Stimulated activated CD4-positive, alpha-beta T cell treated with anti-CD3 and anti-CD28 coated beads, TNF-alpha, amount 100 ng/mL, for 24 hours (primary cell): ENCODE measurements at places on chromosomes 2 and 18.

DNA sequence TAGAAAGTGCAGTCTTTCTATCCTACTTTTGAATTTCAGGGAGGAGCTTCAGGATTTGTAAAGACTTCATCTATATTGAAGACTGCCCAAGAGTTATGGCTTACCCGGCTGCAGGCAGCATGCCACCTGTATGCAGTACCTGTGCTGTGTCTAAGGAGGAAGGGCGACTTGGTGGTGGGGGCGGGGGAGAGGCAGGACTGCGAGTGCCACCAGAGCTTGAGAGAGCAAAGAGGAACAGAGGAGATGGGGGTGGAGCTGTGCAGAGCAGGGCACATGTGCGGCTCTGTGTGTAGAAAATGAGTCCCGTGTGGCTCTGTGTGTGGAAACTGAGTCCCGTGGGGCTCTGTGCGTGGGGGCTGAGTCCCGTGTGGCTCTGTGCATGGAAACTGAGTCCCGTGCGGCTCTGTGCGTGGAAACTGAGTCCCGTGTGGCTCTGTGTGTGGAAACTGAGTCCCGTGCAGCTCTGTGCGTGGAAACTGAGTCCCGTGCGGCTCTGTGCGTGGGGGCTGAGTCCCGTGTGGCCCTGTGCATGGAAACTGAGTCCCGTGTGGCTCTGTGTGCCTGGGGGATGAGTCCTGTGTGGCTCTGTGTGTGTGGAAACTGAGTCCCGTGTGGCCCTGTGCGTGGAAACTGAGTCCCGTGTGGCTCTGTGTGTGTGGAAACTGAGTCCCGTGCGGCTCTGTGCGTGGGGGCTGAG is 43.2 kb downstream of the LDLRAD4 start:
- DNase-seq, result no peak

DNA sequence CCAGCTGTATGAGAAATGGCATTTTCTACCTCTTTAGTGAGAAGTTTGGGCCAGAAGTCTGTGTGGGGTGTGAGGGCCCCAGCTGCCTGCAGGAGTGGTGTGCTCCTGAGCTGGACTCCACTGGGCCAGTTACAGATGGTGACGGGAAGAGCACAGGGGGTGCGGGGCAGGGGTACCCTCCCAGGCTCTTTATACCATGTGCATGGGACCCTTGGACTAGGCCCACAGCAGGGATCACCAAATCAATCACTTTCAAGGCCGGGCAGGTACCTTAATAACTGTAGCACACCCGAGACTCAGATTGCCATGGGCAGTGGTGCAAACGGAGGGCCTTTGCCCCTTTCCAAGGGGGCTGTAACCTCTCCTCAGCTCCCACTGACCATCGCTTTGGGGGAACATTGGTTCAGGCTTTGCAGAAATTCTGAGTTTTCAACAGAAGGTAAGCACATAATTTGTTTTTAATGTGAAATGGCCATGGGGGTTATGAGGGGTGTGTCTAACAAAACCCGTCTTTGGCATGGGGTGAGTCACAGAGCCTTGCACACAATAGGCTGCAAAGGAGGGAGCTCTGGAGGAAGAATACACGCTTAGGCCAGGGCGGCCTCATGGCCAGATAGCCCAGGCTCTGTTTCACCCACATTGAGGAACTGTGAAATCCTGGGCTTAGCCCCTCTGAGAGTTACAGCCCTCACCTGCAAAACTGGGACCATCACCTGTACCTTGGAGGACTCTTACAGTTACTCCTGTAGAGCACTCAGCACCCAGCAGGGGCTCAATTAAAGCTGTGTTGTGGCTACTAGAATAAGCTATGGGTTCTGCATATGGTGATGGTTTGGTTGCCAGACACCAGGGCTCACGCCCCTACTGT is 141.0 kb upstream of the BCL2L11 start:
- DNase-seq, result no peak

DNA sequence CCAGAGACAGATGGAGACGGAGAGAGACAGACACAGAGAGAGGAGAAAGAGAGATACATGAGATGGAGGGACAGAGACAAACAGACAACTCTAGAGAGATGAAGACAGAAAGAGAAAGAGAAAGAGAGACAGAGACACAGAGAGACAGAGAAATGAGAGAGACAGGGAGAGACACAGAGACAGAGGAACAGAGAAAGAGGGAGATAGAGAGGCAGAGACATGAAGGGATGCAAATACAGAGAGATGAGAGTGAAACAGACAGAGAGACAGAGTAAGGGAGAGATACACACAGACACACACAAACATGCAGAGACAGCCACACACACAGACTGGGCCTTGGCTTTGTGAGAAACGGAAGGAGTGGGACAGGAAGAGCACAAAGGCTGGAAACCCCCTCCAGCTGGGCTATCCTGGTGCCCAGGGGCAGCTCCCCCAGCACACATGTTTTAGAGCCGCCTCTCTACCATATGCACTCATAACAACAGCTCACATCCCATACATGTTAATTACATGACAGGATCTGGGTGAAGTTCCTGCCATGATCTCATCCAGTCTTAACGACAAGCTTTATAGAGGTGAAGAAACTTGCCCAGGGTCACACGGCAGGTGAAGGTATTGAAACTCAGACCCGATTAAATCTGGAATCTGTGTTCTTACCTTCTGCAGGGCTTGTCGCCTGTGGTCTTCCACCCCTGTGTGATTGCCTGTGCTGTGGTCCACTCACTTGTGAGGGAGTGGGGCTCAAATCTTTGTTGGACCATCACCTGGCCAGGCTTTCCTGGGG is 32.4 kb downstream of the IL18R1 start:
- no peak for DNase-seq

DNA sequence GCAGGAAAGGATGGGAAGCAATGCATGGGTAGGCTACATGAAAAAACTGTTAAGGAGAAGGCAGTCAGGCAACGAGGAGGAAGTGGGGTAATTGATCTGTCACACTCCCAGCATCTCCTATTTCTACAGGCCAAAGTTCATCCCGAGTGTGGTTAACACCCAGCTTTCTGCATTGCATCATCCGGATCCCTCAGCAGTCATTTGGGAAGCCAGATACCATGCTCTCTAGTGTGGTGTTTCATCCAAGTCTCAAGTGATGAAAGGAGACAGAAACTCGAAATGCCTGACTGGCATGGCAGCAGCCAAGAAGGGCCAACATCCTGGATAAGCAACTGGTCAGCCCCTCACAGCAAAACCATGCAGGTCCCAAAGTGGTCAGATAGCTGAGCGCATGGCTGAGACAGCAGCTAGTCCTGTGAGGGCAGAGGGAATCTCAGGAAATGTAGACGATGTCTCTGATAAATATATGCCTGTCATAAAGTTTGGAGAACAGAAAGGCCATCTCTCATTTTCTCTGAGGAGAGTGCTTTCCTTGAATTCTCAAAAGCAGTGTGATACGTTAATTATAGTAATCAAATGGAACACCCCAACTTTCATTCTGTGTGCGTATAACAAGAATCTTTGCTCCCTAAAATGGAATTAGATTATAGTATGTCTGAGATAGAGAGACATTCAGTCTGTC is 24.8 kb upstream of the HNRNPA3 start:
- no peak for DNase-seq

- no peak for DNase-seq
These were observed 93.3 kb downstream of the RNF144A start for GRCh38 chr2:7010391-7011054.

- DNase-seq, result no peak
These were observed 31.0 kb downstream of the EIF2AK3 start for GRCh38 chr2:88596141-88596830.

GRCh38 chr2:13682540-13683272 is 949.8 kb upstream of the LRATD1 start:
- DNase-seq, result no peak

- DNase-seq, result no peak
These were observed 41.1 kb downstream of the MRPS9 start for GRCh38 chr2:105078906-105079495.

DNA sequence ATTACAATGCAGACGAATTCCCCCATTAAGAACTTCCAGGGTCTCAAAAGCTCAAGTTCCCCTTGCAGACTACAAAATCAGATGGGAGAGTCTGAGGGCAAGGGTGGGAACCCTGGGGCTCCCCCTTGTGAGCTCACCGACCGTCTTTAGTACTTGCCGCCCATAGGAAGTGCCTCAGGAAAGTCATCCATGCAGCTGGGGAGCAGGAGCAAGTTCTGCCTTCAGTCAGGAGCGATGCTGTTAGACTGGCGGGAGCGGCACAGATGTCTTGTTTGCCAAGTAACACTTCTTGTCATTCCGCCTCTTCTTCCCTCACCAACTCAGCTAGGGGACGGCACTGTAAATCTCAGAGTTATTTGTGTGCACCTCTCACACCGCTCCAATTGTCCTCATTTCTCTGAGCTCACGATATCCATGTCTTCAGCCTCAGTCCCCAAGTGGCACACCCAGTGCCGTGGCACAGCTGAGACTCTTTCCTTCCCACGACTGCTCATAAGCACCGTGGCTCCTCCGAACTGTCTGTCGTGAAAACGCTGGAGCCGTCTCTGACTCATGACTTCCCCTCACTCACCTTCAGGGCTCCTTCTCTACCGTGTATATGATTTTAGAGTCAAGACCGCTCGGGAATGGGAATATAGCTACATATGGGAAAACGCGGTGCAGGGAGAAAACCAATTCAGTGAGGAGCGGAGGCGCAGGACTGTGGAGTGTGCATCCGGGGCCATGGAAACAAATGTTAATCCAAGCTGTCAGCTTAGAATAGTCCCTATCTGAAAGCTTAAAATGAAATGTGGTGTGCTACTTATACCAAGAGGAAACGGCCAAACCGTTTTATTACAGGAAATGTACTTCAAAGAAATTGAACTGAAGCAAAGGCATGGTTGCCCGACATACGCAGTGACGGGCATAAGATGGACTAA is 34.0 kb downstream of the UXS1 start:
- peak; percentile 42 for DNase-seq

GRCh38 chr2:169106563-169107545 is 37.5 kb downstream of the DHRS9 start:
- no peak for DNase-seq

- DNase-seq, result no peak
These were observed 26.3 kb downstream of the PLEKHA3 start for GRCh38 chr2:178506524-178506923.

DNA sequence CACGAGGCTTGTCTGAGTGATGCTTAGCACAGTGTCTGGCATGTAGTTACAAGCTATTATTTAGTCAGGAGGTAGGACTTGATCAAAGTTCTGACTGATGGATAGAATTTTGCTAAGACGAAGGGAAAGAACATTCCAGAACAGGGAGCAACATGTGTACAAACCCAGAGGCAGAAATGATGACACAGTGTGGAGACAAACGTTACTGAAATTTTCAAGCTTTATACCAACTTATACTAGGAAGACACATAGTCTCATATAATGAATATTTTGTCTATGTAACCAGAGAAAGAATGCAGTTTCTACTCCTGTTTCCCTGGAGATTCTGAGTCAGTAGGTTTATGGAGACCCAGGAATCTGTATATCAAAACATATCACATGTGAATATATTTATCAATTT is 123.4 kb downstream of the FAM124B start:
- DNase-seq, result no peak

GRCh38 chr2:8625399-8626300 is 56.2 kb upstream of the ID2 start:
- DNase-seq, result no peak

- DNase-seq, result no peak
These were observed 212.2 kb downstream of the TFCP2L1 start for GRCh38 chr2:121072784-121073183.

- no peak for DNase-seq
These were observed 58.8 kb upstream of the LRRTM1 start for GRCh38 chr2:80363330-80363729.

GRCh38 chr18:65737471-65737955 is 13.3 kb upstream of the CDH7 start:
- no peak for DNase-seq

GRCh38 chr18:59954755-59955156 is 55.0 kb downstream of the PMAIP1 start:
- no peak for DNase-seq

GRCh38 chr2:19416083-19416482 is 57.7 kb upstream of the OSR1 start:
- no peak for DNase-seq

- no peak for DNase-seq
These were observed 87.8 kb upstream of the TFCP2L1 start for GRCh38 chr2:121372721-121373353.

- no peak for DNase-seq
These were observed 321.5 kb upstream of the FSIP2 start for GRCh38 chr2:185417111-185417510.

GRCh38 chr18:5582849-5583681 is 39.3 kb upstream of the EPB41L3 start:
- DNase-seq, result no peak

- no peak for DNase-seq
These were observed 147.0 kb upstream of the LHCGR start for GRCh38 chr2:48902521-48902920.

- no peak for DNase-seq
These were observed 265.9 kb downstream of the NUP35 start for GRCh38 chr2:183390109-183390508.

DNA sequence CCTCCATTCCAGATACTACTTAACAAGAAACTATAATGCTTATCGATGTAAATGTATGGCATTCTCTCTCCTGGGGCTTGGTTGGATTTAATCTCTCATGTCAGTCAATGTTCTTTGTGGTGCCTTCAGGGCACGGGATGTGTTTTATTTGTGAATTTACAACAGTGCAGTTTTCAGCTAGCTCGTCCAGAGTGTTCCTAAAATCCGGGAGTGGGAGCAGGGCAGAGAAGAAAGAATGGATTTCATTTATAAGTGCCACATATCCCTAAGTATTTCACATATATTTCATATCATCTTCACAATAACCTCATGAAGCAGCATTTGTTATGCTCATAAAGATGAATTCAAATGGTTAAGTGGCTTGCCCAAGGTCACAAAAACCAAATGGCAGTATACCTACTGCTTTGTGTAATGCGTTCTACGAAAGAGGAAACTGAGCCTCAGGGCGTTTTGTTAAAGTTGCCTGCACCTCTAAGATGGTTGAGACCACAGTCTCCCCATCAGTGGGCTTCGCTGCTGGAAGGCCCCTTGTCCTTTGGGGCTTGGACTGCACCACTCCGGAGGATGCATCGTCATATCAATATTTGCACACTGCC is 134.7 kb upstream of the MGAT5 start:
- no peak for DNase-seq

- no peak for DNase-seq
These were observed 24.3 kb upstream of the PSME4 start for GRCh38 chr2:53994818-53995808.

- DNase-seq, result no peak
These were observed 202.4 kb downstream of the TDRD15 start for GRCh38 chr2:21326152-21326551.

DNA sequence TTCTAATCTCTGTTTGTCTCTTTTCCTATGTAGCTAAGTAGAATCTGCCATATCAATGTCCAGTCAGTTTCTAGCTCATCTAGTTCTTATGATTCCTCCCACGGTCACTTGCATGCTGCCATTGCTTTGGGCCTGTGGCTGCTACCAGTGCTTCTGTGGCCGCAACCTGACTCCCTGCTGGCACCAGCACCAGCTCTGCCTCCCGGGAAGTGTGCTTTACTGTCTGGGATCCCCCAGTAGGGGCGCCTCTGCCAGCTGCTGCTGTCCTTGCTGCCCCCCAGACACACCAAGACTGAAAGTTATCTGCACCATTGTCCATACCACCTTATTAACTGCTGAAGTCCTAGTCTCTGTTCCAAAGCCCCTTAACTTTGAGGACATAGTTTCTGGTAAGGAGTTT is 56.3 kb downstream of the RAPGEF4 start:
- no peak for DNase-seq

GRCh38 chr2:112572005-112572404 is 12.4 kb upstream of the CHCHD5 start:
- DNase-seq, result no peak

GRCh38 chr2:2639251-2640139 is 308.4 kb upstream of the MYT1L start:
- no peak for DNase-seq
